ENCODE measurements at places on chromosomes 12 and 14. TPM values are rescaled to one million over a fixed set of nuclear protein-coding genes. Genes with fewer than 3 reads are reported as not detected.

GRCh38 chr14:50871914-50872732 is at the start of gene ABHD12B:
Gene ABHD12B, plus strand, starts transcription at chr14:50872053. Its CDS starts 122 bp downstream, at chr14:50872175.
- peak; percentile 81 for DNase-seq

DNA sequence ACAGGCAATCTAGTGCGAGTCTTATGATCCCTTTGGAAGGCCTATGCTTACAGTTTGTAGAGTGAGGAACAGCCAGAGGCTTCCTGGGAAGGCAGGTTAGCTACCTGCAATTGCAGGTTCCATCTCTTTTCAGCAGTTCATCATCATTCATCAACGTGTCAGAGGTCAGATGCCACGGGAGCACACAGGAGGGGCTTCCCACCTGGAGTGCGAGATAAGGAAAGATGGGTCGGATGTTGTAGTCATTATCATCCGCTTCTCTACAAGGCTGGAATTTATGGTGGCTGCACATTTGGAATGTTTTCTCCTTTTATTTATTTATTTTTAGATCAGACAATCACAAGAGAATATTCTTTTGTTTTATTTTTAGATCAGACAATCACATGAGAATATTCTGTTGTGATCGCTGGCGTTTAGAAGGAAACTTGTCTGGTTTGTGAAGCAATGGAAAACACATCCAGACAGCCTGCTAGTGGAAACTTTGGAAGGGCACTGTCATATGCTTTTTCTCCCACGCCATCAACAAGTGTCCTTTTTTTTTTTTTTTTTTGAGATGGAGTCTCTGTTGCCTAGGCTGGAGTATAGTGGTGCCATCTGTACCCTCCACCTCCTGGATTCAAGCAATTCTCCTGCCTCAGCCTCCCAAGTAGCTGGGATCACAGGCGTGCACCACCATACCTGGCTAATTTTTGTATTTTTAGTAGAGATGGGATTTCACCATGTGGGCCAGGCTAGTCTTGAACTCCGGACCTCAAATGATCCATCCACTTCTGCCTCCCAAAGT is 1.9 kb upstream of the BICD1 start:
- DNase-seq: no peak

CCDC60 gene
- total RNA-seq: not detected

RPL10L gene
- total RNA-seq: not detected

GRCh38 chr14:34179727-34180126 is 228.9 kb upstream of the EGLN3 start:
- no peak for DNase-seq

TMEM132D gene
- total RNA-seq: 13.0 TPM

DNA sequence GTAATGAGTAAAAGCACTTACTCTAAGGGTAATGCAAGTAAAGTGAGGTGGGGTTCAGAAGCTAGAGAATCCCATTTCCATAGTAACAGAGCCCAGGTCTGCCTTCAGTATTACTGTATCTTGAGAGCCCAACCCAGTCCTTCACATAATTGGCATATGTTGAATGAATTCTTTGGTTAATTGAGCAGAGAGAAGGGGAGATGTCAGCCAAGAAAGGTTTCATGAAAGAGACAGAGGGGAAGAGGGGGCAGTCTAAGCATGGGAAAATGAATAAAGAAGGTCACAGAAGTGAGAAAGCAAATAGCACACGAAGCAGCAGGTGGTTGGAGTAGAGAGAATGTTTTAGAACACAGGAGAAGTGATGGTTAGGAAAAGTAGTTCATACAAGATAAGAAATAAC is 371.1 kb downstream of the SEC23A start:
- no peak for DNase-seq

GRCh38 chr14:101591582-101591981 is 30.3 kb downstream of the DIO3 start:
- no peak for DNase-seq

- no peak for DNase-seq
Observed at GRCh38 chr14:60670989-60671388, 21.7 kb upstream of the SIX1 start.

CABP1 gene
- total RNA-seq: 6.0 TPM

GRCh38 chr12:75698052-75698451 is 186.6 kb upstream of the KRR1 start:
- no peak for DNase-seq

EIF2S3B gene
- total RNA-seq: 13.3 TPM

SDS gene
- total RNA-seq: 0.66 TPM

- peak; percentile 15 for DNase-seq
Observed at GRCh38 chr12:52519826-52520662, at the start of gene KRT5. Gene KRT5, minus strand, starts transcription at chr12:52520394. Its CDS starts 98 bp downstream, at chr12:52520296.

DNA sequence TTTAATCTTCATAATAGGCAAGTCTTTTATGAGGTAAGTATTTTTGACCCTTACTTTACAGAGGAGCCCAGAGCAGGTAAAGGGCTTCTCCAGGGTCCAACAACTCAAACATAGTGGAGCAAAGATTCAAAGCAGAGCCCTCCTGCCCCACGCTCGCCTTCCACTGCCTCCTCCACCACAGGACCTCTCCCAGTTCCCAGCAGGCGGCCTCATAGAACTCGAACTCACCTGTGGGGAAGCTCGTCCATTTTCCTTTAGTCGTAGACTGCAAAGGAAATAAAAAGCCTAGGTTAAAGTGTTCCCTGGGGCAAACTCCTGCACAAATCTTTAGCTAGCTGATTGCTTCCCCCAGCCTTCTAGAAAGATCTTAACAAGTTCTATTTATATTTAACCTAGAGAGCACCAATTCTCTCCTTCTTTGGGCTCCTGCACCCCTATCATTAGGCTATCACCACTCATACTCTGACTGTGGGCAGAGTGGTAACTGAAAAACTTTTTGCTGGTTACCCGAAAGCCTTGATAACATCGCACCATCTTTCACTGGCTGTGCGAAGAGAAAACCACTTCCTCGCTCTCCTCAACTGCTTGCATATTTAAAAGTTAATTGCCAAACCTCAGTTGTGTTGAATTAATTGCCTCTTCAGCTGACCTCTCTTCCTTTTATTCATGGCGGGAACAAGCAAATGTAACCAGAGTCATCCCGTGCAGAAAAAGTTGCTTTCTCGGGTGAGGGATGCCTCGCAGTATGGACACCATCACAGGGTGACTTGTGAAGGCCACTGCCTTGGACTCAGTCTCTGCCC is 299.6 kb downstream of the DPF3 start:
- no peak for DNase-seq

DNA sequence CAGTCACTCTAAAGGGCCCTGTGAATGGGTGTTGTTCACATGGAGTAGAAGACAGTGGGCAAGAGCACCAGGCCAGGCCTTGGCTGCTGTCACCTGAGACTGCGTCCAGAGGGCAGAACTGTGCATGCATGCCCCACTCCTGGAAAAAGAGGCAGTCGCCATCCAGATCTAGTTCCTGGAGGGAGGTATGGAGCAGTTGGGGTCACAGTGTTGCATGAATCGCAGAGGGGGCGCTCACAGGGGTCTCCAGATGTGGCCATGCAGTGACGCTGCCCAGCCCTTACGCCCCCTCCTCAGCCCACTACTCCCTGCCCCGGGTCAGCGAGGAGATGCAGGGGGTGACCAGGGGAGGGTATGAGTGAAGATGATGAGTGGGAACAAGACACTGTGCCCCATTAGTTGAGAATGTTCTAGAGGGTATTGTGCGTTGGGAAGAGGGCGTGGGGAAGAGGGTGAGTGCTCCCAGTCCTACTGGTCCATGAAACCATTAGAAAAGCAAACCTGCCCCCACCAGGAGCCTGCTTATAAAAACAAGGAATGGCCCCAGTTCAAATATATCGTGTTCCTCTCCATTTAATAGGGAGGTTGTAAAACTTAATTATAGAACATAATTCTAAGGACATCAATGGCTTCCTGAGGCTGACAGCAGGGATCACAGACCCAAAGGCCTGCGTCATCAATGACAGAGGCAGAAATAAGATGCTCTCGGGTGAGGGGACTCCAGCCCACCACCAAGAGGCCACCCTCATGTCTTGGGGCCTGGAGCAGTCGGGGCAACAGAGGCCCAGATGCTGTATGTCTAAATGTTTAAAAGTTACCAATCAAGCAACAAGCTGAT is 32.2 kb upstream of the BCL7A start:
- DNase-seq: no peak

GRCh38 chr14:56580221-56580711 is 668 bp downstream of the TMEM260 start:
- no peak for DNase-seq

DNA sequence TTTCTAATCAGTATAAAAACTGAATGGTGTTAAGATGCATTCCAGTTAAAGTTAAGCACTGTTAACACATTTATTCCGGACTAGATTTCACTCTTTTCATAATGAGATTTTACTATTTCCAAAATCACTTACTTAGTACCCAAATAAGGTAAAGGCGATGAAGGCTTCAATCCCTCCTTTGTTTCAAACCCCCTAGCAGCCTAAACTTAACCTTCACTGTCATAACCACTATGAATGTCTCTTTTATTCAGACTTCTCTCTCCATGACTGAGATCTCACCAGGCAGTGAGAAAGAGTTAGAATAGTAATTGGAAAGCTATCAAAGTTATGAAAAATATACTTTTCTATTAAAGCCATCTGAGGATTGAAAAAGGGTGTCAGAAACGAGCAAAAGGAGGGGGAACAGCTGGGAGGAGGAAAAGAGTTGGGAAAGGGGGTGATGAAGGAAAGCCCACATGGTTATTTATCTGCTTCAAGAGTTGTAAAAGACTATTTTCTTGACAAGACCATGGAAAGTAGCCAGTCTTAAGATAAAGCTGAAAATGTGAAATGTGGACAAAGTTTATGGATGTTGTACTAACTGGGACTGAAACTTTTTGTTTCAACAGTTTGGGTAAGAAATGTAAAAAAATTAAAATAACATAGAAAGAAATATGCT is 11.7 kb downstream of the EPS8 start:
- no peak for DNase-seq

GRCh38 chr12:14256121-14256520 is 109.4 kb upstream of the ATF7IP start:
- DNase-seq: no peak

NOS1 gene
- 0.48 TPM for total RNA-seq

DNA sequence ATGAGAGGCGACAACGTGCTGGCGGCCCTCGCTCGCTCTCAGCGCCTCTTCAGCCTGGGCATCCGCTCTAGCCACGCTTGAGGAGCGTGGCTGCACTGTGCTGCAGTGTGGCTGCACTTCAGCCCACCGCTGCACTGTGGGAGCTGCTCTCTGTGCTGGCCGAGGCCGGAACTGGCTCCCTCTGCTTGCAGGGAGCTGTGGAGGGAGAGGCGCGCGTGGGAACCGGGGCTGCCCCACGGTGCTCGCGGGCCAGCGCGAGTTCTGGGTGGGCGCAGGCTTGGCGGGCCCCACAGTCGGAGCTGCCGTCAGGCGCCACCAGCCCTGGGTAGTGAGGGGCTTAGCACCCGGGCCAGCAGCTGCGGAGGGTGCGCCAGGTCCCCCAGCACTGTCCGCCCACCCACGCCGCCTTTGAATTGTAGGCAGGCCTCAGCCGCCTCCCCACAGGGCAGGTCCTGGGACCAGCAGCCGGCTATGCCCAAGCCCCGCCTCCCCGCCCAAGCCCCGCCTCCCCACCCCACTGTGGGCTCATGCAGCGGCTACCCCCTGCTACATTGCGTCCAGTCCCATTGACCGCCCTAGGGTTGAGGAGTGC is 974.2 kb downstream of the FSCB start:
- DNase-seq: no peak

DNA sequence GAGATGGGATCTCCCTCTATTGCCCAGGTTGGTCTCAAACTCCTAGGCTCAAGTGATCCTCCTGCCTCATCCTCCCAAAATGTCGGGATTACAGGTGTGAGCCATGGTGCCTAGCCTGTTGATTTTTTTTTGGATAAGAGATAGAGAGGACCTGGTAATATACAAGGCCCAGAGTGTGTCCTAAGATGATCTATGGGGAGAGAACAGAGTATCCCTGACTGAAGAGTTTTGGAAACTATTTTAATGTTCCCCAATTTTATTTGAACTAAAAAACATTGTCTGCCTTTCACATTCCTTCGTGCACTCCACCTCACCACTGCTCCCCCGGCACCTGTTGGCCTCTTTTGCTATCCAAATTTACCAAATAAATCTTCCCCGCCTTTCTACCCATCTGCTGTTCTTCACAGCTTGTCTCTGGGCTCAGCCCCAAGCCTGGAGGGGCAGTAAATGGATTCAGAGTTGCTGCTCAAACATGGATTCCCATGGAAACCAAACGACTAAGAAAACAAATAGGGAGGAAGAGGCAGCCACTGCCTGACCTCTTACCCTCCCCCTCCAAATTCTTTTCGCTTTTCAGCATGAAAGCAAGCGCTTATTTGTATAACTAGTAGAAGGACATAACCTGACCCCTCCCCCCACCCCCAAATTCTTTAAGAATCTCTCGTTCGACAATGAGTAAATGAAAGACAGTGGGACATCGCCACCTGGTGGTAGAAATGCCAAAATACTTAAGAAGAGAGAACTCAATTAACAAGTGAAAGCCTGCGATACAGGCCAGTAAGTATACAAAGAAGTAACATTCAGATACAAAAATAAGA is 22.6 kb downstream of the OR10G3 start:
- DNase-seq: peak; percentile 83

RFX4 gene
- total RNA-seq: 0.83 TPM

GRCh38 chr12:21677204-21677603 is 19.6 kb upstream of the LDHB start:
- DNase-seq: no peak

- no peak for DNase-seq
Observed at GRCh38 chr12:27673101-27673718, 23.0 kb upstream of the REP15 start.

MVK gene
- 33.4 TPM for total RNA-seq

- DNase-seq: no peak
Observed at GRCh38 chr14:70563869-70564268, 29.1 kb upstream of the ADAM20 start.

- no peak for DNase-seq
Observed at GRCh38 chr12:70520847-70521246, 116.4 kb downstream of the PTPRB start.

DNA sequence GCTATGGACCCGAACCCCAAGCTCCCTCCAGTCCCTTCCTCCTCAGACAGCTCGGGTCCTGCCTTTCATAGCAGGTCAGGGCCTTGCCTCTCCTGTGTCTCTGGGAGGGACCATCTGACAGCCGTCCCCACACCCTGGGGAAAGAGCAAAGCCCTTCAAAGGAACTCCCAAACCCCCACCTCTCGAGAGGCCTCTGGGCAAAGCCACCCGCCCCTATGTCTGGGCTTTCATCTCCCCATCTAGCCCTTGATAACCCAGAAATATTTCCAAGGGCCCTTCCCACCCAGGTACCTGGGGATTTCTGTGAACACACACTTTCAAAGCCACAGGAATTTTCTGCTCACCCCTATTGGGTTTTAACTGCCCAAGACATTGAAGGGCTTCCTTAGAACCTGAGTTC is 32.1 kb downstream of the SNRNP35 start:
- no peak for DNase-seq
